ENCODE measurements at places on chromosomes 11 and 22.
A peak's percentile ranks its signal among the peaks of the same experiment; 100 is the strongest.

- no peak for DNase-seq
These were observed 51.5 kb downstream of the LHFPL7 start for GRCh38 chr22:24894998-24895397.

- DNase-seq = no peak
These were observed 455.8 kb downstream of the MIAT start for GRCh38 chr22:27113211-27113635.

DNA sequence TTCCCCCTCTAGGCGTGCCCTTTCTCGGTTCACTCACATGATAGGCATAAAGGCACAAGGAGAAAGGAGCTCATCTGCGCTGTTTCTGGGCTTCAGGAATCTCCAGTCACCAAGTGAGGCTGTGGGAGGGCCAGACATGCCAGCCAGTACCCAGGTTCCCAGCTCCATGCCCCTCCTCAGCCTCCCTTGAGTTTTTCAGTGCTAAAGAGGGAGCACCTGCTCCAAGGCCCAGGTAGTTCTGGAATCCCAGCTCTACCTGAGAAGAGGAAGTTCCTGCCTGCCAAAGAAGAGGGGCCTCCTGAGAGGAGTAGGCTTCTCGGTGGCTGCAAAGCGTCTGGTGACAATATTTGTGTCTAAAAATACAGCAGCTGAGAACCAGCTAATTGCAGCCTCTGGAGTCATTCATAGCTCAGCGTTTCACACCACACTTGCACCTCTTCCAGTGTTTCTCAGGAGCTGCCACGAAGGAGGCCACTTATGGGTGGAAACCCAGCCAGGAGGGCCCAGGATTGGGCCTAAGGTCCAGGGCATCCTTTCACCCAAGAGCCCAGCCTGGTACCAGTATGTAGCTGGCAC lies 197.4 kb downstream of the TRIM29 start:
- peak; percentile 34 for DNase-seq

- DNase-seq = no peak
These were observed 148.5 kb upstream of the SESN3 start for GRCh38 chr11:95379479-95379878.

DNA sequence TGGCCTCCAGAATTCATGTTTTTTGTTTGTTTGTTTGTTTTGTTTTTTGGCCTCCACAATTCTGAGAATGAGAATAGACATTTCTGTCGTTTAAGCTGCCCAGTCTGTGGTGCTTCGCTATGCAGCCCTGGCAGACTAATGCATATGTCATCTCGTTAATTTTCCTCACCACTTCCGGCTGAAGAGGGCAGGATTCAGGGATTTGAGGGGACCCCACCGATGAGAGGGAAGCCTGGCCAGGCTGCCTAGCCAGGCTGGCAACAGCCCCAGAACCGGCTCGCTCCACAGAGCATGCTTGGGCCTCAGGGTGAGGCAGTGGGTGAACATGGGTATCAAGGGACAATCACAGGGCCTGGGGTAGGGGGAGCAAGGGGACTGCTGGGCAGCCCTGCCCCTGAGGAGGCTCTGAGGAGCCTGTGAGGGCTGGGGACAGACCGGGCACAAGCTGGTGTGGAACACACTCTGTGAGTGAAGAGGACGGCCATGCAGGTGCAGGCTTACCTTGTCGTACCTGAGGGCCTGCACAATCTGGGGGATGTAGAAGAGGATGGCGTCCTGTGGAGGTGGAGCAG lies 47.8 kb upstream of the SERPIND1 start:
- no peak for DNase-seq

DNA sequence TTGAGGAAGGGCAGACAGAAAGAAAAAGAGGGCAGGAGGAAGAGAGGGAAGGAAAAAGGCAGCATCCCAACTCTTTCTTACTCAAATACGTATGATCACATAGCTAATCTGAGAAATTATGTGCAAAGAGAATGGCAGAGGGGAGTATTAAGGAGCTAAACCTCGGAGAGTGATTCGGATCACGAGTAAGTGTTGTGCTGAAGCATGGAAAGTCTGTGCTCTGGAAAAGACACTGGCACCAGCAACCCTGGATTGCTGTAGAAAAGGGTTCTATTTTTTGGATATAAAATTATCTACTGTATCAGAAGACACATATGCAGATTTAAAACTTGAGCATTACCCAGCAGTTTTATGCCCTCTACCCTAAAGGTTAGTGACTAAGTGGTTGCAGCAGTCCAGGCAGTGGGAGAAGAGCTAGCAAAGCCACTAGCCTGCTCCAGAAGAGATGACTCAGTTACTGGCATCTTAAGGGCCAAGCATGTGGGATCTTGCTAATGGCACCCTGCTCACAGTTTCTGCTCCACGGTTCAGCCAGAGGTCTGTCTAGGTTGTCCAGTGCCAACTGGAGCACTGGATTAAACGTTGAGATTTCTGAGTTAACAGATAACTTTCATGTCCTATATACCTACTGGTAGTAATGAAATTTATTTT lies 151.7 kb downstream of the SWAP70 start:
- DNase-seq = no peak

DNA sequence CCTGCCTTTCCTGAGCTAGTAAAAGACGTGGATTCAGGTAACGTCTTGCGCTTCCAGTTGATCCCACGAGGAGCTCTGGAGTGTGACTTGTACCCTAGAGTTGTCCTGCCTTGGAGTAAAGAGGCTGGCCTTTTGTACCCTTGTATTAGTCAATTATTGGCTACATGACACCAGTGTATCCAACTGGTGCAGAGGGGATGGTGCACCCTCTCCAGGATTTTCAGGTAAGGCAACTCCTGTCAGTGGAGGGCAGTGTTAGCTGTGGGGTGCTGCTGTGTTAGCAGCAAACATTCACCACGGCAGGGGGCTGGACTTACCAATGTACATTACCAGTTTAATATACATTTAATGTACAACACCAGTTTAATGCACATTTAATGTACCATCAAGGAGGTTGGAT lies 233.5 kb downstream of the MIAT start:
- DNase-seq = peak; percentile 69

DNA sequence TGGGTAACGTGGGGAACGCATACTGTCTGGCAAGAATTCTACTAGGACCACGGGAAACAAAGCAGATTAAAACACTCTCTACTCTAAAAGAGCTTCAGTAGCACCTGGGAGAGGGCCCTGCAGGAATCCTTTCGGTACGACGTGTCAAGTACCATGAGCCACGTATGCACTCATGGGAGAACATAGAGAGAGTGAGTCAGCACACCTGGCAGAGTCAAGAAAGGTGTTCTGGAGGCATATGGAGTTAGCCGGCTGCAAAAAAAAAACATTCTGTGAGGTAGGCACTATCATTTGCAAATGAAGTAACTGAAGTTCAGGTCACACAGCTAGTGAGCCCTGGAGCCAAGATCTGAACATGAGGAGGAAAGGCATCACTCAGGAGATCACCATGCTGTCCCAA lies 71.1 kb upstream of the BID start:
- DNase-seq = no peak

GRCh38 chr22:24848559-24849168 lies 42.7 kb downstream of the SGSM1 start:
- no peak for DNase-seq

DNA sequence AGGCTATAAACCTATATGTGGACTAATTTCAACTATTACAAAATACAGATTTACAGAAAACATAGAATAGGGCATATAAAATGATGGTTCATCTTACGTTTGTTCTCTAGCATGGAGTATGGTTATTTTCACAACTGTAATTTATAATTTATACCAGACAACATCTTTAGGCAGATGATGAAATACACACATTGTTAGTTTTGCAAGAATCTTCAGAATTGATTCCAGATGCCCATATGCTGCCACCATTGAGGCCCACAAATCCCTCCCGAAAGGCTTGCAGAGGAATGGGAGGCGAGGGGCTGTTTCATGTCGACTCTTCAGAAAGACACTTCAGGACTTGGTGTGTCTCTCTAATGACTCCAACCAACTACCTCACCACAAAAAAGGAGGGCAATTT lies 6.2 kb downstream of the PTPN5 start:
- no peak for DNase-seq

GRCh38 chr11:78355309-78355705 lies 62.3 kb downstream of the GAB2 start:
- DNase-seq = no peak

DNA sequence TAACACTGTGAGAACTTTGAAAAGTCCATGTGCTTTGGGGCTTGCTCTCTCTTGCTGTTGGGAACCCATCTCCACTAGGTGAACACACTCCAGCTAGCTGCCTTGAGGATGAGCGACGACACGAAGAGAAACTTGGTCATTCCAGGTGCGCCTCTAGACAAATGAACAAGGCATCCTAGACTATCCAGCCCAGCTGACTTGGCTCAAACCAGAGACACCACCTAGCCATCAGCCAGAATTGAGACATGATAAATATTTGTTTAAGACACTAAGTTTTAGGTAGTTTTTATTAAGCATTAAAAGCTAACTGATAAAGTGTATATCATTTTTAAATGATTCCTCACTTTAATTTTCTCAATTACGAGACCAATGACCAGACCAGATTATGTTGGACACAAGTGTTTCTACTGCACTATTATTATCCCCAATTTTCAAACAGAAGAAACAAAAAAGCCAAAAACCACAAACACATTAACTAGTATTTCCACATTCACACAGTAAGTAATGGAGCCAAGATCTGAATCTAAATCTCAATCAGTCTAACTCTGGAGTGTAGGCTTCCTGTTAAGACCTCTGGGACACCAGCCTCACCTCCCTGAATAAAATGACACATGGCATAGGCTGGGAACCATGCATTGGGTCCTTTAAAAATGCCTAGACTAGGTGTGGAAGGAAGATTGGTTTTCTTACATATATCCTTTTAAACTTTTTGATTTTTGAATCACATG lies 70.4 kb downstream of the GDPD4 start:
- DNase-seq = no peak

GRCh38 chr22:36926721-36927435 lies 13.4 kb downstream of the CSF2RB start:
- DNase-seq = peak; percentile 38

DNA sequence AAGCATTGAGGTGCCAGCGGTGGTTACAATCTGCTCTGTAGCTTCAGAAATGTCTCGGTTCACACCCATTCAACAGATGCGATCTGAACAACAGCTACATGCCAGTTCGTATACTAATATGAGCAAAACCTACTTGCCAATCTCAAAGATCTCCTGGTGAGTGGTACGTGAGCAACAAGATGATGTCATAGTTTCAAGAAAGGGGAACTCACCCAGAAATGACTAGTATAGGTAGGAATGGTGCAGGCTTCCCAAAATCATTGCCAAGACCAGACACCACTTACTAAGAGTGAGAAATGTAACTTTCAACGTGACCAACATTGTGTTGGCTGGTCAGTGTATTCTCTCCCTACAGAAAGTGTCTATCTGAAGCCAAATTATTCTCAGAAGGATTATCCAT lies 31.1 kb downstream of the OR6Q1 start:
- no peak for DNase-seq

DNA sequence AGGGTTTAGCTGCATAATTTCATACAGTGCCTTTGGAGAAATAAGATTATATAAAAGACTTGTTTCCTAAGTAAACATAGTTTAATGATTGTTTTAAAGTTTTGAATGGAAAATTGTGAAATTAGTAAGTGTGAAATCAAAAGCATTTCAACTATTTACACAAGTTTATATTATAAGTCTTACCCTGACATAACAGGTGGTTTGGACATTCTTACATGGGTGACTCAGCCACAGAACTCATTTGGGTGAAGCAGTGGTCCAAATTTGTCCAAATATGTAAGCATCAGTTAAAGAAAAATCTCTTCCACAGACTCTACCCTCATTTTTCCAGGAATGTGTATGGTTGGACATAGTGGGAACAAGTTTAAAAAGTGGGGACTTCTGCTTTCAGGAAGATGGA lies 68.0 kb downstream of the USP47 start:
- DNase-seq = no peak

DNA sequence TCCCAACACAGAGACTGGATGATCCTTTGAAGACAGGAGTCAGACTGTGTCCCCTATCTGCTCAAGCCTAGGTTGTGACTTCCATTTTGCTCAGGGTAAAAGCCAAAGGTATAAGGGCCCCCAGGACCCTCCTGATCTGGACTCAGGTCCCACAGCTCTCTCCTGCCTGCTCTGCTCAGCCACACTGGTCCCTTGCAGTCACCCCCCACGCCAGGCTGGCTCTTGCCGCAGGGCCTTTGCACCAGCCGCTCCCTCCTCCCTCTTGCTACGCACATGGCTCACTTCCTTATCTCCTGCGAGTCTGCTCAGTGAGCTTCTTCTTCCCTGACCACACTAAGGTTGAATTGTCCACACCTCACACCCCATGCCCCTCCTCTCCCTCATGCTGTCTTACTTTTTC lies 28.4 kb upstream of the CACNG2 start:
- peak; percentile 16 for DNase-seq

- no peak for DNase-seq
These were observed 674.5 kb downstream of the BRD1 start for GRCh38 chr22:49152939-49153770.

DNA sequence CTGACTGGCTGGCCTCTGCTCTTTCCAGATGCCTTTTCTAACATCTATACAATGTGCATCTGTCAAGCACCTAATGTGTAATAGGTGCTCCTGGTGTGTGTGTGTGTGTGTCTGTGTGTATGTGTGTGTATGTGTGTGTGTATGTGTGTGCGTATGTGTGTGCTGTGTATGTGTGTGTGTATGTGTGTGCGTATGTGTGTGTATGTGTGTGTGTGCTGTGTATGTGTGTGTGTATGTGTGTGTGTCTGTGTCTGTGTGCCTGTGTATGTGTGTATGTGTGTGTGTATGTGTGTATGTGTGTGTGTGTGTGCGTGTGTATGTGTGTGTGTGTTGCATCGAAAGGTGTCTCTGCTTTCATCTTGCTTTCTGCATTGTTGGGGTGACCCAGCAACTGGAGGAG lies 57.9 kb downstream of the PKNOX2 start:
- no peak for DNase-seq

GRCh38 chr11:134409552-134410429 lies 2.3 kb downstream of the B3GAT1 start:
- DNase-seq = no peak

GRCh38 chr11:62487738-62488551 lies 58.7 kb downstream of the AHNAK start:
- no peak for DNase-seq

DNA sequence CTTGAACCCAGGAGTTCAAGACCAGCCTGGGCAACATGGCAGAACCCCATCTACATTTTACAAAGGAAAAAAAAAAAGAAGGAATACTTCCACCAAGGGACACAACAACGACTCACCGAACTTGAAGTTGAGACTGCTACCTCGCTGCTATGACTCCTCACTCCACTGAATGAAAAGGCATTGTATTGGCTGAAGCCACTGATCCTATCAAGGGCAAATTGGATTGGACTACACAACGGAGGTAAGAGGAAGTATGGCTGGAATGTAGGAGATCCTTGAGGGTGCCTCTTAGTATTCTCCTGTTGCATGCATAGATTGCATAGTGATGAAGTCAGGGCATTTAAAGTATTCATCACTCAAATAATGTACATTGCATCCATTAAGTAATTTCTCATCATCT lies 97.9 kb downstream of the CWF19L2 start:
- DNase-seq = no peak
